ENCODE measurements at places on chromosomes 2 and 18. TPM values are rescaled to one million over a fixed set of nuclear protein-coding genes. Genes with fewer than 3 reads are reported as not detected.

TCF23 gene
- total RNA-seq: not detected

GPR39 gene
- 1.7 TPM for total RNA-seq

NDC80 gene
- total RNA-seq: 3.4 TPM

LCLAT1 gene
- total RNA-seq: 19.4 TPM

SPDYA gene
- 1.5 TPM for total RNA-seq

GPR35 gene
- total RNA-seq: 0.98 TPM

STPG4 gene
- total RNA-seq: 0.49 TPM

WDR43 gene
- total RNA-seq: 32.2 TPM

SMCHD1 gene
- 152 TPM for total RNA-seq

CWC22 gene
- 22.6 TPM for total RNA-seq

PLGLB2 gene
- total RNA-seq: 2.2 TPM

ASB18 gene
- not detected for total RNA-seq

SH3RF3 gene
- total RNA-seq: 14.8 TPM

CYS1 gene
- 0.49 TPM for total RNA-seq

ATP5F1A gene
- 573 TPM for total RNA-seq

DNAH7 gene
- total RNA-seq: 10.3 TPM

C2orf66 gene
- total RNA-seq: 0.25 TPM

TWIST2 gene
- 0.25 TPM for total RNA-seq

ANKRD29 gene
- 2.0 TPM for total RNA-seq

RAX gene
- not detected for total RNA-seq

IL1RL1 gene
- 0.25 TPM for total RNA-seq

SKOR2 gene
- total RNA-seq: not detected

GATA6 gene
- 0.25 TPM for total RNA-seq

TM4SF20 gene
- not detected for total RNA-seq

CD207 gene
- total RNA-seq: not detected

SNORC gene
- total RNA-seq: 0.74 TPM

C2orf49 gene
- 24.6 TPM for total RNA-seq
